ENCODE measurements at places on chromosomes 3 and 15.

DNA sequence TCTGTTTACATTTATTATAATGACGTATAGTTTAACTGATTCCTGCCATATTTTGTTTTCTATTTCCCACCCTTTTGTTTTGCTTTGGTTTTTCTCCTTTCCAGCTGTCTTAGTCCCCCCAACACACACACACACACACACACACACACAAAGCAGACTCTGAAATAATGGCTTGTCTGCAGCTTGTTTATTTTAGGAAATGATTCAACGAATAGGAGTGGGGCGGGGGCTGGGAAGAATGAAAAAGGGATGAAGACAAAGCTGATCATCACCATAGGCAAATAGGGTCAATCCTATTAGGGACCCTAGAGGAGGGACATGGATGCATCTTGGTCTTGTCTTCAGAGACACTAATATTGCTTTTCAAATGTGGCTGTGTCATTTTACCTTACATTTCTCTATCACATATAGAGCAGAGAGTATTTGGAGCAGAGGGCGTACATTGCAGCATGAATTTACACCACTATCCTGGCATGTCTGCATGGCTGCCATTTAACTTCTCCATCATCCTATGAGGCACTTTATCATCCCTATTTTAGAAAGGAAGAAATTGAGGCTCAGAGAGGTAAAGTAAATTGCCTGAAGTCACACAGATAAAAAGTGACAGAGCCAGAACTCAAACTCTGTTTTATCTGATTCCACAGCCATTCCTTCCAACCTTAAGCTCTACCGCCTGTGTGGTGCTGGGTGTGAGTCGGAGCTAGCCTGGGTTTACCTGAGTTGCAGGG lies 147.2 kb upstream of the TPM1 start:
- DNase-seq, result no peak

GRCh38 chr3:161700998-161701397 lies 204.4 kb downstream of the OTOL1 start:
- DNase-seq, result peak; percentile 30

- DNase-seq, result peak; percentile 45
Observed at GRCh38 chr15:32908135-32908801, 190.5 kb downstream of the GREM1 start.

DNA sequence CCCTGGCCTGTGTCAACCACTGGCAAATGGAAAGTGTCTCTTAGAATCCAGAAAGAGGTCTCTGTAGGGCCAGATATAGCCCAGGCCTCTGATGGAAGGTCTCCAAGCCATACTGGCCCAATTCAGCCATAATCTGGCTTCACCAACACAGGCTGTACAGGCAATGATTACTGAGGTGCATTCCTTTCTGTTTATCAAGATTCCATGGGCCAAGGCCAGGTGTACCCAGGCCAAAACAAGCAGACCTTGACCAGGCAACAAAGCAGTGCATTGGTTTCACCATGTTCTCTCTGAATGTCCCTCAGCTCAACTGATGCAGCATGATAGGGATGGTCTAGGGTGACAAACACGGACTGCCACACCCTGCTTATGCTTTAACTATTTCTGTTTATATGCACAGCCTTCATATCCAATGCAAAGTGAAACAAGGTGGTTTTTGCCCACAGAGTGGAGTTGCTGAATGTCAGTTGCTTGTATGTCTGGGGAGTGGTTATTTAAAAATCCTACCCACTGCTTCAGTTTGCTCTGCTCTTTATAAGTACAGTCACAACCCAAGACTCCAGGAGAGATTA lies 25.2 kb downstream of the CCNL1 start:
- DNase-seq, result peak; percentile 28

- DNase-seq, result no peak
Observed at GRCh38 chr15:60557191-60557618, 78.3 kb upstream of the ICE2 start.

- DNase-seq, result no peak
Observed at GRCh38 chr15:59678620-59679019, 10.5 kb downstream of the BNIP2 start.

GRCh38 chr3:194205675-194206133 lies 69.8 kb downstream of the HES1 start:
- DNase-seq, result peak; percentile 90

DNA sequence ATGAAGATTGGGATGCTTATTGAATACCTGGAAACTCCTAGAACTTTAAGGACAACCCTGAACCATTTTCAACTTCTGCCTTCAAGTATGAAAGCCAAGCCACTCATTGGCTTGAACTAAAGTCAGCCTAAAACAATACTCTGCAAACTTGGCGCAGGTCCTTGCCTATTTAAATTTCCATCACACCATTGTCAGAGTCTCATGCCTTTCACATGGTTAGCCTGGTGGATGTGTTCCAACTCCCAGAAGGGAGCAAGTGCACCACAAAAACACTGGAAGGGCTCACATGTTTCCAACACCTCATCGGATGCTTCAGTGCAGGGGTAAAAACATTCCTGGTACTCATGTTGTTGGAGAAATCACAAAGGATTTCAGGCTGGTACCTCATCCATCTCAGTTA lies 511.6 kb upstream of the MDFIC2 start:
- no peak for DNase-seq

- no peak for DNase-seq
Observed at GRCh38 chr15:25801586-25802284, 61.4 kb downstream of the ATP10A start.

GRCh38 chr3:12918231-12918630 lies 76.9 kb upstream of the RPL32 start:
- DNase-seq, result no peak

DNA sequence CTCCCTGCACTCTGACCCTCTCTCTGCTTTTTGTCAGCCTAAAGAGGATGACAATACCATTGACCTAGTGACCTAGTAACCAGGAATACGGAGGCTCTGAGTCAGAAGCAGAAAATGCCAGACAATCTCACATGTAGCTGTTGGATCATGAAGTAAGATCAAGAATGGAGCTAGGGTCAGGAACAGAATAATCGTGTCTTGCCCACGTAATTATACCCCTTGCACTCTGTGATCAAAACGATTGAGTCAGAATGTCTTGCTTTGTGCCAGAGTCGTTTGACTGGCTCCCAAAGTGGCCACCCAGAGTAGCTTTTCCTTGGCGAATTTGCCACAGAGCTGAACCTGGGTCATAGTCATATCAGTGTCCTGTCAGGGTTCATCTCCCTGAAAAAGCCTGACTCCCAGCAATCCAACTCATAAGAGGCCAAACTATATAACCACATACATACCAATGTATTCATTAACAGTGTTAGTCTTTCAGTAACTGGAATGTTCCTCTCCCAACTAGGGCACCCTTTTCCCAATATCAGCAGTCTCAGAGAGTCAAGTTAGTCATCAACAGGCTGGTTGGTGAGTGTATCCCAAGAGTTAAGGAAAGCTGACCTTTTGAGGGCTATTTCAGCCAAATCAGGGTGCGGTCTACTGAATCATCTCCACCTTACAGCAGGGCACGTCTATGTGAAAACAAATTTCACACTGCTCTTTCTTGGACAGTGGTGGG lies 5.0 kb upstream of the CDV3 start:
- no peak for DNase-seq

DNA sequence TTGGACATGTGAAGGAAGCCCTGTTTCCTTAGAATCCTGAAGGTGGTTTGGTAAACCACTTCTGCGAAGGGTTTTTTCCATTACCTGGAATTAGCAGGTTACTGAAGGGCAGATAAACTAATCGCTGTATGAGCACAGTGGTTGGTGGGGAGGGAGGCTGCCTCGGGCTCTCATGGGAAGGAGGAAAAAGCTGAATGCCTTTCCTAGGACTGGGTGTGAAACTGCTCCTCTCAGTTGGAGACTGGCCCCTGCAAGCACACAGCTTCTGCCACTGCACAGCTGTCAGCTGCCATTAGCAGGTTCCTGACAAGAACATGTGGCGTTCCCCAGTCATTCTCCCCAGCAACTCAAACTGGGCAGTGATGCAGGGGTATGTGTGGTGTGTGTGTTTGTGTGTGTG lies 376.3 kb downstream of the GAP43 start:
- DNase-seq, result no peak

DNA sequence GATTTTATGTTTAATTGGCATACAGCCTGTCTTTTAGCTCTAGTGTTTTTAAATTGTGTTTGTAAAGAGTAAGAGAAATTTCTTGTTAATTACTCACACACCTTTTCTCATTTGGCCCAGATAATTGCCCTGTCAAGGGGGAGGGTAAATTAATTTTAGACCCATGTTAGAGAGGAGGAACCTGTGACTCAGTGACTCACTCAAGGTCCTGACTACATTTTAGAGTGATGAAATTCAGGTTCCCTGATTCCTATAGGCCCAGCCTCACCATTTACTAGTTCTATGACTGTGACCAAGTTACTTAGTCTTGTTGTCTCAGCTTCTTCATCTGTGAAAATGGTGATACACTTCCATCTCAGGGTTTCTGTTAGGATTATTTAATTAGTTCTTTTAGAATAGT lies 125.2 kb upstream of the DPH6 start:
- DNase-seq, result no peak

- no peak for DNase-seq
Observed at GRCh38 chr15:90030376-90030775, 29.3 kb downstream of the ZNF710 start.

DNA sequence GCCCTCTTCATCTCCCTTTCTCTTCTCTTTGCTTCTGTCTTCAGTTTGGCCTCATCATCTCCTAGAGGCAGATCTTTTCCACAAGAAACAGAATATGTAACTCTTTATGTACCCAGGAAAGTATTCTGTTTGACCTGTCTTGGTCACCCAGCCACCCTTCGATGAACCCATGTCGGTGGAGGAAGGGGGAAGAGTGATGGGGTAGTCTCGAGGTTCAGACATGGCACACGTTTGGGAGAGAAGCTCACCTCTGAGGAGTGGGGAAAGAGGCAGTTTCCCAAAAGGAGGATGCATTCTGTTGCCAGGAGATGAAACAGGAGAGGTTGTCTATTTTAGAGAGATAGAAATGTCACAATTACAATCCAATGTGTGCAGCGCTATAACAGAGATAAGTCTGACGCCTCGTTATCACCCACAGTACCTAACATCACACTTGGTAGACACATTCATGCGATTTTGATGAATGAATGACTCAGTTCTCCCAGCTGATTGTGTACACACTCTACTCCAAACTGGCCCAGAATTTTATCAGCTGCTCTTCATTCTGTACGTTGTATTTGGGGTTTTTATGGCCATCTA lies 722 bp upstream of the CCDC50 start:
- DNase-seq, result no peak

All from OCI-M1 (cell line).